ENCODE measurements at places on chromosomes 4 and X. TPM values are rescaled to one million over a fixed set of nuclear protein-coding genes. Genes with fewer than 3 reads are reported as not detected.

Gene SORCS2
- total RNA-seq: not detected

GRCh38 chr4:121073004-121073435 lies 685 bp upstream of the NDNF start:
- no peak for DNase-seq

DNA sequence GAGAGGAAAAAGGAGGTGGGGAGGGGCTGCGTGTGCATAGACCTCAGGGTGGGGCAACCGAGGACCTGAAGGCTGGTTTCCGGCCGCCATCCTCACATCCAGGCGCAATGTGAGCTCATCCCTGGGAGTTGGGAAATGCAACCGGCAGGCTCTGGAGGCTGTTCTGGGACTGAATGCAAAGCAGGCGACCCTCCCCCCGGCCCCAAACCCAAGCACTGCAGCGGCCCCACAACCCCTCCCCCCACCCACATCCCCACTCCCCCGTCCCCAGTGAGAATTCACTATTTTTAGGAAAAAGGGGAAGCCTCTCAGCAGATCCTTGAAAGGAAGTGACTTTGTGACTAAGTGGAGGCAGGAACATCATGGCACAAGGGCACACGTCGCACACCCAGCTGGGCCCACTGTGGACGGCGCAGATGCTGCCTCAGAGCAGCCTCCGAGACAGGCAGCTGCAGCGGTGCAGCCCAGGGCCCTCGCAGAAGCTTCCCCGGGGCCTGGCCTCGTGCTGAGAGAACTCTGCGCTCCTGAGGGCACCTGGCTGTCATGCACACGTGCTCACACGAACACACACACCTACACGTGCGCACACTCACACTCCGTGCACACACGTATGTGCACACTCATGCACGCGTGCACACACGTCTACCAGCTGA lies 1.3 kb upstream of the PDE6B start:
- DNase-seq: no peak

- DNase-seq: no peak
Observed at GRCh38 chrX:40853004-40853815, 117.9 kb upstream of the MED14 start.

Data from G401 (cell line).